ENCODE measurements at places on chromosomes 7 and 10.

DNA sequence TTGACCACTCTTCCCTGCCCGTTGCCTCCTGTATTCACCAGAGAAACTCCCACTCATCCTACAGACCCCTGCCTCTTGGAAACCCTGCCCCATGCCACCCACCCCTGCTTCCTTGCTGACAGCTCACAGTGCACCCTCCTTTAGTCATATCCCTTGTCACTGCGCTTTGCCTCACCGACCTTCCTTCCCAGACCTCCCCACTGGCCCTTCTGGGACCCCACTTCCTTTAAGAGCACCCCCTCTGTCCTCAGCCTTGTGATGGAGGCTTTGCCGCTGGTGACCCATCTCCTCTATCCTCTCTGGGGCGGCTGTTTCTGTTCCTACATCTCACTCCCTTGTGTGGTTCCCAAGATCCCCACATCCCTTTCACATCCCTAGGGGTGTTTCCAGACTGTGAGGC, 92.8 kb upstream of the ZMIZ1 start:
- DNase-seq: no peak

DNA sequence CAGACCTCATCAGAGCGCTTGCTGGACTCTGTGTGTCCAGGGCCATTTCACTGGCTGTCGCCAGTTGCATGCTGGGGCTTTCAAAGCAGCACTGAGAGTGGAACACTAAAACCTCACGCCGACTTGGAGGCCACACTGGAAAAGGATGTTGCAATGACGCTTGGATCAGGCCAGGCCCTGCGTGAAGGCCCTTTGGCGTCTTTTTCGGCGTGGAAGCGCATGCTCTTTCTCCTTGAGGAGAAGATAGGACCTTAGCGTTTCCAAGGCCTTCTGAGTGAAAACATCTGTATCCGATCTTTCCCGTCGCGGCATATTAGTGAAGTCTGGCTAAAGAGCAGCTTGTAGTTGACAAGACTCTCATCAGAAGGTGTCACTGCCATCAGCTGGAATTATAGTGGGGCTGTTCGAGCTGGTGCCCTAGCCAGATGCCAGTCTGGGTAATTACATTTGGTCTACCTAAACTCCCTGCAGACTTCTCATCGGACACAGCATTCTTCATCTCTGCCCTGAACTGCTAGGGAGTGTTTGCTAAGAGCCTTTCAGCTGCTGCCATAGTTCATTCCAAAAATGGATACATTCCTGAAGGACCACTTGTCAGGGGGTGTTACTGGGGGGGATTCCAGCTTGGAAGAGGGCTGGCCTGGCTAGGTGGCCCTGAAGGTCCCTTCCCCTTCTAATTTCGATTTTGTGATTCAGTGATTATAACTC, 167.7 kb upstream of the TCF7L2 start:
- no peak for DNase-seq

DNA sequence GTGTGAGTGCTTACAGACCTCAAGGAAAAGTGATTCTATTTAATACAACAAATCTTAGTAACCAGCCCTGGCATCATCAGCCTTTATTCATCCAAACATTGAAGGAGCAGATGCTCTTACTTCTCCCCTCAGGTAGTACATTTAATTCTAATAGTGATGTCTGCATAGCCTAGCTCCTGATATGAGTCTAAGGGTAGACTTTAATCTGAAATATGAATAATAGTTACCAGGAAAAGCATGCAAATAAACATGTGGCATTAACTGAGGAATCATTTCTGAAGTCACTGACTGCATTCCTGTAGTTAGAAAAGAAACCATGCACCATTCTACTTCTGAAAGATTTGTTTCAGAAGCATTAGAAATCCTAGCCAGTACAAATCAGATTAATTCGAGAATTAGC, 25.7 kb upstream of the LMBR1 start:
- no peak for DNase-seq

DNA sequence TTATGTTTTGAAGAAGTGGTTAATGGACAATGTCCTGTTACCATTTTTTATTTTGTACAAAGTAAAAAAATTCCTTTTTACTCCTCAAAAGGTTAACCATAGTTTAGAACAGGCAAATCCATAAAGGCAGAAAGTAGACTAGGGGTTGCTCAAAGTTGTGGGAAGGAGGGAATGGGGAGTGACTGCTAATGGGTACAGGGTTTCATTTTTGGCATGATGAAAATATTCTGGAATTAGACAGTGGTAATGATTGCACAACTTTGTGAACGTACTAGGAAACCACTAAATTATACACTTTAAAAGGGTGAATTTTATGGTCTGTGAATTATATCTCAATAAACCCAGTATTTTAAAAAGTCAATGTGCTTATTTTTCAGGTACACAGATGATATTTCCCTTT, 35.4 kb upstream of the CDK14 start:
- DNase-seq: no peak

- no peak for DNase-seq
Measured at GRCh38 chr10:44882166-44882720, 28.9 kb upstream of the TMEM72 start.

- DNase-seq: no peak
Measured at GRCh38 chr10:71333129-71333887, 14.2 kb downstream of the SLC29A3 start.

DNA sequence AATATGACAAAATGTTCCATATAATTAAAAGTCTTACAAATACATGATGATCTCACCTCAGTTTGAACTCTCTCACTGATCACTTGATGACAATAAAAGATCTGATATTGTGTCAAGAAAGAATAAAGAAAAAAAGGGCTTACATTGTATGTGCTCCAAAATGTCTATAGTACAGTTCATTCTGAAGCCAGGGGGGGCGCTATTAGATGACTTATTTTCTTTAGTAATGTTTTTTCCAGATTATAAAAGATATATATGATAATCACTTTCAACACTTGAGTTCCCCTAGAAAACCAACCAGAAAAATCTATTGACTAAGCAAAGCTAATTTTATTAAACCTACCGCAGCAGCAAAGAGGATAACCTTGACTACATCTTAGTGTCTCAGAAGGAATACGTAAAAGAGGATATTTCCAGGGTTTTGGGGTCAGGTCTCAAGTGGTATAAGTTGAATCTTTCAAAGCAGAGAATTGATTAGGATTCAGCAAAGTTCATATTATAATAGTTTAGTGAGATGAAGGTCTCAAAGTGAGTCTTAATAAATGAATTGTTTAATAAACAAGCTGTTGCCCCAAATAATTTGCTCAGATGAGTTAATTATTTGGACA, 55.8 kb downstream of the PTN start:
- no peak for DNase-seq

- no peak for DNase-seq
Measured at GRCh38 chr7:70698219-70698832, 433.6 kb upstream of the GALNT17 start.

GRCh38 chr7:43072530-43072929, 39.9 kb upstream of the HECW1 start:
- no peak for DNase-seq

DNA sequence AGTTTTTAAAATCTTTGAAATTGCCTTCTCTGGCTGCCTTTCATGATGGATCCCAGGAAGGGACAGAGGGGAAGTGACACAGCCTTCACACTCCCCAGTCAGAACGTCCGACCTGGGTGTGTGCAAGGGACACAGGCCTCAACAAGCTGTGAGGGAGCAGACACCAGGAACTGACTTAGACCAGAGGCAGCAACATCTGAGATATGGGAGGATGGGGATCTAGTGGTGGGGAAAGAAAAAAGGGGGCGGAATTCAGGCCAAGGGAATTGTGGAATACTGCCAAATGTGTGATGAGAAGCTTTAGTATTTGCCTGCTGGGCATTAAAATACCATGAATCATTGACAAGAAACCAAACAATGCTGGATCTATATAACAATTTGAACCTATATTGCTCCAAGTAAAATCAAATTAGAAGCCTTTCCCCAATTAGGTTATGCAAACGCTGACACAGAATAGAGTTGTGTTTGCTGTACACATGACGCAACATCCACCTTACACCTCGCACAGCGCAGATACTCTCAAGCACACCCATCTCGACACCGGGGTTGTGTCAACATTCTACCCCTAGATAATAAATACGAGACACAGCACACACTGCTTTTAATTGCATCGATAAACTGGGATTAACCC, 17.2 kb upstream of the MNX1 start:
- no peak for DNase-seq

DNA sequence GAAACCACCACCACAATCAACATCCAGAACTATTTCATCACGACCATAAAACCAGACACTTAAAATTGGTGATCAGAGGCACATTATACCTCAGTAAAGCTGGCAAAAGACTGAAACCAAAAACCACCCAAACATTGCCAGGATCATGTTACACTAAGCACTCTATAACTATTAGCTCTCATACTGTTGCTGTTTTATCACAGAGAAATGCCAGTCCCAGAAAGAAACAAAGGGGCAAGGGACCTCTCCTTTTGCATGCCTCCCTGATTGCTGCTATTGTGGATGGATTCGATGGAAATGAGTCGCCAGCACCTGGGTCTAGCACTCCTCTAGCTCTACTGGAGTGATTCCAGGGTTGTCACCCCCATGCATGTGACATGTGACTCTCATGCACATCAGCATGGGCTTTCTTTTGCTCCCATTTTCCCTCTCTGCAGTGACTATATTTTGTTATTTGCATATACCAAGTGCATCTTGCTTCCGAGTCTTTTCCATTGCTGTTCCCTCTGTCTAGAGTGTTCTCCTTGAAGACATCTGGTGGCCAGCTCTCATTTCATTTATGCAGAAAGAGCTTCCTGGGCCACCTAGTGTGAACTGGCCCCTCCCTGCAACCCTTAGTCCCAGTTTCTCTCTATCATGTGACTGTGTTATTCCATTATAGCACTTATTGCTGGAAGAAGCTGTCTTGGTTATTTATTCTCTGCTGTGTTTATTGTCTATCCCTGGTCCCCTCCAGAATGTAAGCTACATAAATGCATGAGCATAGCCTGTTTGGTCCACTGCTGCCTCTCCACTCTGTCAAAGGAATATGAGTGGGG, 300.6 kb downstream of the PLXNA4 start:
- DNase-seq: no peak

DNA sequence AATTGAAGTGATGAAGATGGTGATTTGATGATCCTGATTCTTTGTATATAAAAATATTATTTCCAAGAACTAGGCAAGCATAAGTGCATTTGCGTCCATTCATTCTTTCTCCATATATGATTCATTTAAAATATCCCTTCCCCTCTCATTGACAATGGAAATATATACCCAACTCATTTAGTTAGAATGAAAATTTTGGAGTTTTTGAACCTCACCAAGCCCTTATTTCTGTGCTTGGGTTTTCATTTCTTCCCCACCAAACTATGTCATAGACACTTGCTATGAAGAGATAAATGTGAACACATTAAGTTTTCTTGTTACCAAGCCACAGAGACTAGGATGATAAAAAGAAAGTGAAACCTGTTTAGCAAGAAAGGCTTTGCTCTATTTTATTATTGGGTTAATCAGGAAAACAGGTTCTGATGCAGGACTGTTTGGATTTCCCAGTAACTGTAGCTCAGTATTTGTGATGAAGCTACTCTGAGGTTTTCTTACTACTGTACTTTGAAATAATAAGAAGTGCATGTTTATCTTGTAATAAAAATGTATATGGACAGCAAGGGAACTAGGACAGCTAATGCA, 68.3 kb downstream of the ITGB1 start:
- DNase-seq: no peak

GRCh38 chr7:50957431-50957830, 174.7 kb upstream of the GRB10 start:
- DNase-seq: no peak

- DNase-seq: no peak
Measured at GRCh38 chr7:12578930-12579640, 8.6 kb downstream of the SCIN start.

DNA sequence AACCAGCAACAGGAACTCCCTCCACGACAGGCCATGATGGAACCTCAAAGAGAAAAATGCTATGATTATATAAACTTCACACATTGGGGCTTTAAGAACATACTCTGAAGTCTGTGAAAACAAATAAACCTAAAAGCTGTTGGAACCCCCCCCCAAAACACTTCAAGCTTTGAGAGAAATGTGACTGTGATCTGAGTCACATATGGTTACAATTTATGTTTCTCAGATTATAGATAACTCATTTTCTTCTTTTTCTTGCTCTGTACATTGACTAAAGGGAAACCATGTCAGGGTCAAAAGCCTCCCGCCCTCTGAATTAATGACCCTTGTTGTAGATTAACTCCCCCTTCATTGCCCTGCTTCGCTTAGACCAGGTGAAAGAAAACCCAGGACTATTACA, 15.8 kb downstream of the VOPP1 start:
- DNase-seq: no peak

GRCh38 chr7:29810297-29810696, 4.0 kb downstream of the WIPF3 start:
- no peak for DNase-seq

GRCh38 chr7:30505174-30505697, 607 bp upstream of the GGCT start:
- DNase-seq: no peak

- DNase-seq: no peak
Measured at GRCh38 chr7:15755061-15755460, 68.6 kb upstream of the MEOX2 start.

- no peak for DNase-seq
Measured at GRCh38 chr7:147803606-147804005, 787.0 kb upstream of the C7orf33 start.

- DNase-seq: no peak
Measured at GRCh38 chr10:47454780-47455058, 29.2 kb downstream of the ANXA8 start.
